ENCODE measurements at places on chromosomes 3 and 15. TPM values are rescaled to one million over a fixed set of nuclear protein-coding genes. Genes with fewer than 3 reads are reported as not detected.
A peak's percentile ranks its signal among the peaks of the same experiment; 100 is the strongest.

GRCh38 chr15:88274553-88275460, 18.3 kb upstream of the NTRK3 start:
- H3K36me3 ChIP-seq: no peaks in the 10 kb centered on the region
- H3K4me1 ChIP-seq: no peaks in the 10 kb centered on the region
- no peak overlapping the region for H3K4me3 ChIP-seq
- peak; percentile 71 for DNase-seq
- no peak overlapping the region for H3K27ac ChIP-seq
- peaks cover 19% of the 10 kb centered on the region for H3K27me3 ChIP-seq

The FBXW12 gene
- total RNA-seq: not detected

- H3K27ac ChIP-seq: no peak overlapping the region
- no peak for DNase-seq
- H3K36me3 ChIP-seq: no peaks in the 10 kb centered on the region
- H3K4me1 ChIP-seq: no peaks in the 10 kb centered on the region
Measured at GRCh38 chr3:82386647-82387046, 625.2 kb upstream of the GBE1 start.

The PPCDC gene
- 31.0 TPM for total RNA-seq
